ENCODE measurements at places on chromosomes 4 and X.

GRCh38 chr4:95643627-95644026 lies 94.9 kb upstream of the UNC5C start:
- DNase-seq, result no peak

- no peak for DNase-seq
Measured at GRCh38 chr4:102687982-102688433, 72.8 kb downstream of the MANBA start.

- peak; percentile 47 for DNase-seq
Measured at GRCh38 chrX:153875391-153876111, 10.4 kb downstream of the L1CAM start.

DNA sequence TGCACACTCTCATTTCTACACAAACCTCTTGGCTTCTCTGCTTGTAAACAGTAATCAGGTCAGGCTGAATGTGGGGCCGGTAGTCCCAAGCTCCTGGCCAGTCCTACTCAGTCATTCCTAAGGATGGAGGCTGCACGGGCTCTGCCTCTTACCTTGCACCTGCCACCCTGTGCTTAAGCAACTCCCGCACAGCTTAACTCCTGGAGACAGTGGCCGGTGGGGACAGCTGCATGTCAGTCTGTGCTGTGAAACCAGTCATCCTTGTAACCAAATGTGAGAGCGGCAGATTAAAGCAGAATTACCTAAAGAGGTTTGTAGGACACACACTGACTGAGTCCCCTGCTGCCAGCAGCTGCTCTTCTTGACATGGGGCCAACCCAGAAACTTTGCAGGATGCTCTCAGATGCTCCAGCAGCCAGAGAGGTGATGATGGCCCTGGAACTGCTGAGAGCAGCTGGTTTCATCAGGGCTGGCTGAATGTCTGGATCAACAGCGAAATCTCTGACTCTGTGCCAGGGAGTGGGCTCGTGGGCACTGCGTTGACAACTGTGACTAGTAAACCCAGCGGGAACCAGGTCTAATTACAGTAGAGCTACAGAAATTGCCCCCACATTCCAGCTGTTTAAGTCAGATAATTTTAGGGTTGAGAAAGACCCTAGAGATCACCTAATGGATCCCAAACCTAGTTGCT lies 123.7 kb downstream of the ANAPC4 start:
- no peak for DNase-seq

GRCh38 chr4:78310007-78310739 lies 241.4 kb upstream of the ANXA3 start:
- no peak for DNase-seq

DNA sequence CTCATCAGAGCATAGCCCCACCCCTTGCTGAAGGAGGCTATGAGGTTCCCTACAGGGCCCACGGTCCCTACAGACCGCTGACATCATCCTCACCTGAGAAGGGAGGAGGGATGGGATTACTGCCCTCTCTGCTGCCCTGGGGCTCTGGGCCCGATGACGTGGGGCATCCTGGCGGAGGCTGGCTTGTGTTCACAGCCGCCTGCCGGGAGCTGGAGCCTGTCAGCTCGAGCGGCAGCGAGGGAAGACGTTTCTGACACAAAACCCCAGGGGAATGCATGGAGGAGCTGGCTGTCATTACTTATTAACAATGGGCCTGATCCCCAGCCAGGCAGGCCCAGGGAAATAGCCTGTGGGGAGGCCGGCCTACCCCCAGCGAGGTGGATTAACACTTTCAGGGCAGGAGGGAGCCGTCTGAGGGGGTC lies 106.6 kb upstream of the ATP6AP2 start:
- DNase-seq, result no peak

GRCh38 chrX:48154796-48155195 lies 24.4 kb downstream of the SPACA5B start:
- DNase-seq, result no peak

DNA sequence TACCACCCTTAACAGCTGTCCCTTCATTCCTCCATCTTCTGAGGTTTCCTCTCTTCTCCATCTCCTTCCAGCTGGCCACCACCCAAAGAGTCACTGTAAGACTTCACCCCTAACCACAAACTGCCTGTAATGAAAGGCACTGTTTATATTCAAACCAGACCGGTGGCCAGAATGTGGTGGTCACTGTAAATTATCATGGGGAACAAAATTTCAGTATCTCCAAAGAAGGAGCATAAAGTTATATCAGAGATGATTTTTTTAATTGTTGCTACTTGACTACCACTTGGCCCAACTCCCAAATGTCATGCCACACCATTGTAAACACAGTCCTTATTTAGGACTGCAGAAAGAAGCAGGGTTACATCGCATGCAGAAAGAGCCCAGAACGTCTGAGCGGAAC lies 44.8 kb downstream of the SMARCA1 start:
- no peak for DNase-seq

DNA sequence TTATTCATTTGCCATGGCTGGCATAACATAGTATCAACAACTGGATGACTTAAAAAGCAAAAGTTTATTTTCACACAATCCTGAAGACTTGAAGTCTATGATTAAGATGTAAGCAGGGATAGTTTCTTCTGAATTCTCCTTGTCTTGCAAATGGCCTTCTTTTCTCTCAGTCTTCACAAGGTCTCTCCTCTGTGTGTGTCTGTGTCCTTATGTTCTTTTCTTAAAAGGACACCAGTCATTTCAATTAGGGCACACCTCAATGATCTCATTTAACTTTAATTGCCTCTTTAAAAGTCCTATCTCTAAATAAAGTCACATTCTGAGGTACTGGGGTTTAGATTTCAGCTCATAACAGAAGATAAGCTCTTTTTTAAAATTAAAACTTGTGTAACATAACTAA lies 399.7 kb downstream of the PABPC4L start:
- DNase-seq, result no peak

DNA sequence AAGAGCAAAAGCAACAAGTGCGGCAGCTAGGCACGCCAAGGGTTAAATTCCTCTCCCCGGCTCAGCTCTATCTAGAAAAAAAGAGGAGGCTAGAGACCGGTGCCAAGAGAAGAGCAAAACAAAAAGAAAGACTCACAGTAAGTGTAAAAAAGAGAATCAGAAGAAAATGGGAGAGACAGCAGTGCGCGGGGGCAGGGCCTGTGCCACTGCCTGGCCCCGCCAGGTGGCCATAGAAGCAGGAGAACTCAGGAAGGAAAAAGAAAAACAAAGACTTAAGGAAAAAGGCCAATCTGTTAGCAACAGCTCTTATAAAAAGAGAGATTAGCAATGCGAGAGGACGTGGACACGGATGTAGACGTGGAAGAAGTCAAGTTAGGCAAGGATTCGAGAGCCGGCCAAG lies 3.2 kb downstream of the ACOX3 start:
- DNase-seq, result no peak

- no peak for DNase-seq
Measured at GRCh38 chrX:35743331-35743730, 54.8 kb upstream of the MAGEB16 start.

DNA sequence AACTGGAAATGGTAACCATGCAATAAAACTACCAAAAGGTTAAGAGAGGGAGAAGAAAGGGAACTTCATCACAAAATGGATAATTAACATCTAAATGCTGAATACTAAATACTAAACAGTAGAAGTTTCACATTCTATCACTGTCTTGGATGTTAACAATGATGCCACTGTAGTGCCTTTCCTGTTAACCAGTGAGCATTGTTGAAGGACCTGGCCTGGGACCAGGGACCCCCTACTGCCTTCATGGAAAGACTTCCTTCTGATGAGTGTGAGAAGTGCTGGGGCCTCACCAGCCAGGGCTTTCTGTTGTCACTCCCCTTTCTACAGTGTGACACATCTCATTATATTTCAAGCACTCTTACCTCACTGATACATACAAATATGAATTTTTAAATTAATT lies 739.3 kb upstream of the FTHL17 start:
- no peak for DNase-seq

- DNase-seq, result no peak
Measured at GRCh38 chr4:176193938-176194337, 1.4 kb downstream of the SPATA4 start.

- DNase-seq, result no peak
Measured at GRCh38 chr4:3011456-3012220, 48.3 kb downstream of the GRK4 start.

- DNase-seq, result no peak
Measured at GRCh38 chrX:137212078-137212632, 178.4 kb upstream of the GPR101 start.

- no peak for DNase-seq
Measured at GRCh38 chr4:6668391-6668790, 25.3 kb upstream of the S100P start.

GRCh38 chrX:14843666-14844065 lies 29.2 kb downstream of the FANCB start:
- no peak for DNase-seq

DNA sequence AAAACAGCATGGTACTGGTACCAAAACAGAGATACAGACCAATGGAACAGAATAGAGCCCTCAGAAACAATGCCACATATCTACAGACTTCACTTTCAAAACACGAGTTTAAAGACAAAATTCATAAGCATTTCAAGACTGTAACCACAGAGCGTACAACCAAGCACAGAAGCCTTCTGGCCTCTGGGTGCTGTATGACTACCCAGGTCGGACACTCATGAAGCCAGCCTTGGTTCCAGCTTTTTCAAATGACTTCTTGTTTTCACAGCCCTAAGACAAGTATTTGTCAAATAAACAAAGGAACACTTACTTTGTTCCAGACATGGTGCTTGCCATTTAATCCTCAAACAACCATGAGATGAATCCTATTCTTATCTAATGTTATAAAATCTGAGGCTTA lies 536.1 kb upstream of the NR3C2 start:
- no peak for DNase-seq

DNA sequence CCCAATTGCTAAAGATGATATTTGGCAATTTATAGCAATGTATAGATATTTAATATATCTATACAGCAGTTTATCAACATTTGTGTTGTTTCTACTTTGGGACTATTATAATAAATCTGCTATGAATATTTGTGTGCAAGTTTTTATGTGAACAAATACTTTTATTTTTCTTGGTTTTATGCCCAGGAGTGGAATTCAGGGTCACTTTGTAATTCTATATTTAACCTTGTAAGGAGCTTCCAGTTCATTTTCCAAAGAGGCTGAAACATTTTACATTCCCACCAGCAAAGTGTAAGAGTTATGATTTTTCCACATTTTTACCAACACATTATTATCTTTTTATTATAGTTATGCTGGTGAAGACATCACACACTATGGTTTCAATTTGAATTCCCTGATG lies 801.3 kb downstream of the PCDH18 start:
- DNase-seq, result no peak

- no peak for DNase-seq
Measured at GRCh38 chr4:6204871-6205566, 4.7 kb upstream of the JAKMIP1 start.

DNA sequence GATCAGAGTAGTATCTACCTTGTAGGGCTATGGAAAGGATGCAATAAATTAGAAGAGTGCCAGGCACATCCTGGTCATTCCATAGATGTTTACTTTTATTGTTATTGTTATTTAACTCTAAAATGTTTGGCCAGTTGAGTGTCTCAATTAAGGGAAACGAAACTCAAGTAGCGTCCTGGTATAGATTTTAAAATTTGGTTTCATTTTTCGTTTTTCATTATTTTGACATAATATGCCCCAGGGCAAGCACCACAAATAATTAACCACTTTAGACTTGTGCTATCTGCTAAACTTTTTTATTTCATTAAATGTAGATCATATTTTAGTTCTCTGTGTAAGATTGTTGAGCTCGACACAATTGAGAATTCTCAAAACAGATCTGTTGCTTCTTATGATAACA lies 179.7 kb upstream of the PRPS2 start:
- DNase-seq, result no peak

DNA sequence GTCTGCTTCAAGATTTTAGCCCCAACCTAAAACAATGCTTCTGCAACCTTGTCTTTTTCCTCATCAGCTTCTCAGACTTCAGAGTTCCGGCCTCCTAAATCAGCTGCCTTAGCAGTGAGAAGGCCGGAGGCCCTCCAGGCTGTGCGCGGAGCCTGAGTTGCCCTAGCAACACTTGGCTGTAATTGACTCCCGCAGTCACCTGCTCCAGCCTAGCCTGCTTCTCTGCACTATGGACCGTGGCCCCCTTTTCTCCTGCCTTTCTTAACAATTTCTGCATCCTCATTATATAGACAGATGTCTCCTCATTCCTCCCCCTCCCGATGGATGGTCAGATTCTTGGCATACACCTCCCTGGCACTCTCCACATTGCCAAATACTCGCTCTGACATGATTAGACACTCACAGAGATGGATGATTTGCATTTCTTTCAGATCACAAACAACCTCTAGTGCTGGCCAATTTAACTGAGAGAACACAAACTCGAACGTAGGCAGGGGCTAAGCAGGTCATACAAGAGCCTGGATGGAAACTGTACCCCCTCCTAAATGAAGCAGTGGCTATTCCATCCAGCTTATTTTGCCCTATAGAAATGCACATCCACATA lies 9.5 kb upstream of the HUWE1 start:
- no peak for DNase-seq

GRCh38 chr4:168822481-168822880 lies 187.6 kb downstream of the CBR4 start:
- no peak for DNase-seq

GRCh38 chr4:7757501-7758471 lies 181.9 kb downstream of the AFAP1 start:
- no peak for DNase-seq

- DNase-seq, result no peak
Measured at GRCh38 chrX:24144528-24144927, 5.0 kb upstream of the ZFX start.

DNA sequence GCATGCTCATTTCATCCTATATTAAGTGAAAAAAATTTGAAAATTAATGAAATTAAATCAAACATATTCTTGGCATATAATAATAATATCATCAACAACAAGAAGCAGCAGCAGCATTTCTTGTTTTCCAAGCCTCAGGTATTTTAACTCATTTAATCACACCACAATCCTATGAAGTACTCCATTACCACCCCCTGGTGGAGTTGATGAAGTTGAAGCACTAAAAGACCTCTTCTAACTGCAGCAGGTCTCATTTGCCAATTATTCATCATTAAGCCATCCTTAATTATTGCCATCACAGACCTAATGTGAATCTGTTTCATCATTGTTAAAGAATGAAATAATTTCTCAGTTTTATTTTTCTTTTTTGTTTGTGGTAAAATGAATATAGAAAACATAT lies 801.4 kb upstream of the GRID2 start:
- DNase-seq, result no peak

DNA sequence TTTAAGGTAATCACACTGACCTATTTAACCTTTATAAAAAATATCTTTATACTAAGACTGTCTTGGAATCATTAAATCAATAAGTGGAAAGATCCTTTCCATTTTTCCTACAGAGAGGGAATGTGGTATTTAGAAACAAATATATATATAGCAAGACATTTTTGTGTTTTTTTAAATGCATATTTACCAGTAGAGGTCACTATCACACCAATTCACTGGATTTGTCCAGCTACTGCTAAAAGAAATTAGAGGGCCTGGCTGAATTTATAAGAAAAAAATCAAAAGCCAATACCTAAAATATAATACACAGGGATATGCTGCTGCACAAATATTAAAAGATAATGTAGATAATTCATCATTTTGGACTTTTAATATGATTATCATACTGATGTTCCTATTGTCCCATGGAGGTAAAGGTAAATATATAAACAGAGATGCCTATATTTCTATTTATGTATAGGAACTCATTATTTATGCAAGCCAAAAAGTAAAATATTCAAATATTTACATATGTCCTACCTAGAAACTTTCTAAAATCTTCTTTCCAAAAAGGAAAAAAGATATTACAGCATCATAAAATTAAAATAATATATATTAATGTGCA lies 69.5 kb downstream of the PDE5A start:
- no peak for DNase-seq

All from stimulated activated CD4-positive, alpha-beta T cell treated with anti-CD3 and anti-CD28 coated beads, Interleukin-1b, Interleukin-23, amount 100 ng/mL, for 1 hour (primary cell).